ENCODE measurements at places on chromosomes 13 and 19. TPM values are rescaled to one million over a fixed set of nuclear protein-coding genes. Genes with fewer than 3 reads are reported as not detected.
A peak's percentile ranks its signal among the peaks of the same experiment; 100 is the strongest.

KLF1 gene
- 3.5 TPM for total RNA-seq

S1PR4 gene
- total RNA-seq = 0.58 TPM

BORCS8 gene
- total RNA-seq = 32.9 TPM

SLC8A2 gene
- total RNA-seq = not detected

ERICH4 gene
- not detected for total RNA-seq

CCDC97 gene
- 16.3 TPM for total RNA-seq

ZNF69 gene
- total RNA-seq = 8.3 TPM

ZNF229 gene
- 22.4 TPM for total RNA-seq

CYP2A13 gene
- not detected for total RNA-seq

PEX11G gene
- 4.7 TPM for total RNA-seq

MBD3L3 gene
- not detected for total RNA-seq

EBI3 gene
- 3.3 TPM for total RNA-seq

DNA sequence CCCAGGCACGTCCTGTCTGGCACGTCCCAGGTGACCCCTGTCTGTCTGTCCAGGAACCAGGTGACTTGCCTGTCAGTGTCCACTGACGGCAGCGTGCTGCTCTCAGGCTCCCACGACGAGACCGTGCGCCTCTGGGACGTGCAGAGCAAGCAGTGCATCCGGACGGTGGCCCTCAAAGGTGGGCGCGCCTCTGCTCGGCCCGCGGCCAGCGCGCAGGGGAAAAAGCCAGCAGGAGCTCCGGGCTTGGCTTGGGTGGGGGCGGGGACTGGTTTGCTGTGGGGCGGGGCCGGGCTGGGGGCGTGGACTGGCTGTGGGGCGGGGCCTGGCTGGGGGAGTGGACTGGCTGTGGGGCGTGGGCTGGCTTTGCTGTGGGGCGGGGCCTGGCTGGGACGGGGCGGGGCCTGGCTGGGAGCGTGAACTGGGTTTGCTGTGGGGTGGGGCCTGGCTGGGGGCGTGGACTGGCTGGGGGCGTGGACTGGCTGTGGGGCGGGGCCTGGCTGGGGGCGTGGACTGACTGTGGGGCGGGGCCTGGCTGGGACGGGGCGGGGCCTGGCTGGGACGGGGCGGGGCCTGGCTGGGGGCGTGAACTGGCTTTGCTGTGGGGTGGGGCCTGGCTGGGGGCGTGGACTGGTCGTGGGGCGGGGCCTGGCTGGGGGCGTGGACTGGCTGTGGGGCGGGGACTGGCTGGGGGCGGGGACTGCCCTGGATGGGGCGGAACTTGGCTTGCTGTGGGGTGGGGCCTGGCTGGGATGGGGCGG lies 7.2 kb downstream of the WDR18 start:
- DNase-seq = no peak

- no peak for DNase-seq
These were observed 17.4 kb upstream of the SDHAF1 start for GRCh38 chr19:35977446-35978222.

DNA sequence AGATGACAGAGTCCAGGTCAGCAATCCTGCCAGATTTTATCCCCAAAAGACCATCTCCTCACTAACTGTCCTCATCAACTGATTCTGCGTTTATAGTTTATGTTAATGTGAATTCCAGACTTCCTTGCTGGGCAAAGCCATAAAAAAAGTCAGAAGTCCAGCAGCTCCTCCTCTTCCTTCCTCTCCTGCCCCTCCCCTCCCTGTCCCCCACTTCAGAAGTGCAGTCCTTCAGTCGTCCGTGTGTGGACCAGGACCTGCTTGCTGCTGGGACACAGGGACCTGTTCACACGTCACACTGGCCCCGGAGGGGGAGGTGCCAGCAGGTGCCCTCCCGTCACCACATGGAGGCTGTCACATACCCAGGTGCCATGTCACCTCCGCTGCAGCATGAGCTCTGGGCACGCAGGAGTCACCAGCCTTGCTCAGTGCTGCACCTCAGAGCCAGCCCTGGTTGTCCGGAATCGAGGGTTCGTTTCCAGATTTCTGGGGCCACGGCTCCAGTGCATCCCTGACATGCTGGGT lies 4.0 kb upstream of the MCF2L start:
- DNase-seq = no peak

DNA sequence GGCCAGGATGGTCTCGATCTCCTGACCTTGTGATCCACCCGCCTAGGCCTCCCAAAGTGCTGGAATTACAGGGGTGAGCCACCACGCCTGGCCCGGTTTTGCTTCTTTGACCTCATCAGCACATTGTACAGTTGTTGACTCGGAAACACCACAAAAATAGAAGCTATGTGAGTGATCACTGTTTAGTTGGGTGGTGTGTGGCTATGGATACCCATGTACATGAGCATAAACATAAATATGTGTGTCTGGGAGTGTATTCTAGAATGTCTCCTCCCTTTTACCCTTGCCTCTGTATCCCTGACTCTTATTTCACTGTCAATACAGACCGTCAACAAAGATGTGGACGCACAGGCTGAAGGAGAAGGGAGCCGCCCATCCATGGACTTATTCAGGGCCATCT lies 14.4 kb upstream of the WDR88 start:
- DNase-seq = no peak

GRCh38 chr13:55069746-55070145 lies 2041.1 kb downstream of the OLFM4 start:
- no peak for DNase-seq

DNA sequence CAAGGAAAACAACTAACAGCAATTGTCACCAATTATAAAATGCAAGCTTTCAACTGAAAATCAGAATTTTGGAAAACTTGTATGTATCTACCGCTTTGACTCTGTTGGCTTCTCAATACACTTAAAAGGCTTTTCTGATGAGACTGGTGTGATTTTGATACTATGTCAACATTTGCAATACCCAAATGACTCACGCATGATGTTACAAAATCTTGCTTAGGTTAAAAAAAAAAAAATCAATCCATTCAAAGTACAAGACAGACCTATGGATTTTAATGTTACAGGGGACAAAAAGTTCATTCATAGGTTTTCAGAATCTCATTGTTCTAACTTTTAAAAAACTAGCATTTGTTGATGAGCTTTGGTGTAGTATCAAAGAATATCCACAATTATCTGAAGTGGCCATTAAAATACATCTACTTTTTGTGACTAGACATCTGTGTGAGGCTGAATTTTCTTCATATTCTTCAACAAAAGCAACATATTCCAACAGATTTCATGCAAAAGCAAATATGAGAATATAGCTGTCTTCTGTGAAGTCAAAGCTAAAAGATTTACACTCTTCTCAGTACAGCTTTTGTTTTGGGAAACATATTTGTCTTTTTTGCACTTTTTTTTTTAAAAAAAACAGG lies 10.7 kb downstream of the ELF1 start:
- DNase-seq = no peak

GRCh38 chr13:100594731-100595130 lies 6.1 kb upstream of the GGACT start:
- DNase-seq = no peak

- no peak for DNase-seq
These were observed 75.3 kb upstream of the UQCRFS1 start for GRCh38 chr19:29288256-29288655.

GRCh38 chr13:100439247-100439970 lies 149.2 kb downstream of the GGACT start:
- no peak for DNase-seq

- no peak for DNase-seq
These were observed 1.8 kb upstream of the CYP4F11 start for GRCh38 chr19:15936173-15936572.

DNA sequence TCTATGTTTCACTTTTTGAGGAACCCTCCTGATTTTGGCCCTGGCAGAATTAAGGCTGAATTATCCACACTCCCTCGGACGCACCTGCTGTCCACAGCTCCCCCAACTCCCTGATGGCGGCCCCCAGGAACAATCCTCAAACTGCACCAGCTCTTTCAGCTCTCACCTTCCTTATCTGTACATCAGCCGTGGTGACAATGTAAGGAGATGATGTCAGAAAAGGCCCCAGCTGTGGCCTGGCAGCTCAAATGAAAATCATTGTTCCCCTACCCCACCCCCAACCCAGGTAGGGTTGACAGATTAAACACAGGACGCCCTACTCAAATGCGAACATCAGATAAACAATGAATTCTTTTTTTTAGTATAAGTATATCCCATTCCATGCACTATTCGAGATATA lies 35.0 kb upstream of the KLF2 start:
- DNase-seq = no peak

DNA sequence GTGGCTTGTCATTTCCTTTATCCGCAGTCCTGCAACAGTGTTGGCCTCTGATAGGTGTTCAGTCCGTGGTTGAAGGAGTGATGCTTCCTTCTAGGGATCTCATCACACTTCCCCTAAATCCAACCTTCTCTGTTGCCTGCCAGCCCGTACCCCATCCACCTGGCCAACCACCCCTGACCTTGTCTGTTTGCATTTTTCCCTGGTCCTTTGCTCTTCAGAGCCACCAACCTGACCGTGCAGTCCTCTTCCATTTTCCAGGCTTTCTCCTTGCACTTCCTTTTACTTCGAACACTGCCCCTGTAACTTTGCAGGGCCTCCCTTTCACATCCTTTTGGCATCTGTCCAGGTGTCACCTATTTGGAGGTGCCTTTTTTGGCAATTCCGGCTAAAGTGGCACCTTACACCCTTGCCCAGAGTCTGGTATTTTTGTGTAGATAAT lies 696 bp downstream of the ZNF460 start:
- peak; percentile 47 for DNase-seq

GRCh38 chr13:38301236-38301635 lies 48.4 kb upstream of the UFM1 start:
- DNase-seq = no peak

DNA sequence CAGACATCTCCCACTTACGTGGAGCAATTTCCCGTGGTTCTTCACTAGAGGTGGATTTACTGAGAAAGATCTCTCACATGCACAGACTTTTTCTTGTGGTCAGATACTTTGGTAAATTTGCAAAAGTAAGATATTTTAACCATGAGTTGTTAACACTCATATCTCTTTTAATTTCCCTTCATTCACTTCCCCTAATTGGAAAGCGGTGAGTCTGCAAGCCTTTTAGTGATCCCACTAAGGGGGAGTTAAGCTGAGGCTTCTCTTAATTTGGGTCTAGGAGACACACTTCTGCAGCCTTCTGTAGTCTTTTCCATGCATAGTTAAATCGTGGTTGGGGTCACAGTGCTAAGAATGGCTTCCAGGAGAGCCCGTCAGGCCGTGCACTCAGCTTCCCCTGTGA lies 30.7 kb upstream of the SERPINE3 start:
- no peak for DNase-seq

GRCh38 chr19:54418030-54418929 lies 3.0 kb downstream of the TTYH1 start:
- no peak for DNase-seq

DNA sequence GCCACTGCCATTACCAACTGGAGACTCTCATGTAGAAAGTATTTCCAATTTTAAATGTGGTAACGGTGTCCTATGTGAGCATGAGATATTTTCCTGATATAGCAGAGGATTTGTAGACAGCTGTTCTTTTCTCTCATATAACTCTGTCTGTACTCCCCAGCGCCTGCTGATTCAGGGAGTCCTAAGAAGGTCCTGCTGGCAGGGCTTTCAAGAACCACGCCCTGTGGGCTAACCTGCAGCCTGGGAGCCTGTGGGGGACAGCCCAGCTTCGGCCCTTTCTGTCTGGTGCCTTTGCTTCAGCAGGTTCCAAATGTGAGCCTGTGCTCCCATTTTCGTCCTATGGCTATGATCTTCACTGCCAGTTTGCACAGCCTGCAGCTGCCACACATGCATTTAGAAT lies 316.8 kb downstream of the ATP8A2 start:
- DNase-seq = no peak

DNA sequence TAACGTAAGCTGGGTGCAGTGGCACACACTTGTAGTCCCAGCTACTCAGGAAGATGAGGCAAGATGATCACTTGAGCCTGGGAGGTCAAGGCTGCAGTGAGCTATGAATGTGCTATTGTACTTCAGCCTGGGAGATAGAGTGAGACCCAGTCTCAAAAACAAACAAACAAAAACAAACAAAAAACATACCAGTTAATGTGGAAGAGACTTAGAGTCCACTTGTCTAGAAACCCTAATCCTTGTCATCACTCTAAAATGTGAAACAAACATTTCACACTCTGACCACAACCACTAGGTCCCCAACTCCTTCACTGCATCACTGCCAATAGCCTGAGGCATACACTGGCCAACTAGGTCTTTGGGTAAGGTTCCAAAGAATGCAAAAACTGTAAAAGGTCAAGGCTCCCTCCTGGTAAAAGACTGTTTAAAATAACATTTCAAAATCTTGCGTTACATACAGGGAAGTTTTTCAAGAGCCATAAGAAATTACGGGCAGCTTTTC lies 28.6 kb upstream of the CYP2B6 start:
- DNase-seq = peak; percentile 97

GRCh38 chr19:28505933-28506332 lies 707.0 kb downstream of the UQCRFS1 start:
- no peak for DNase-seq

GRCh38 chr13:75482820-75483079 lies 781 bp upstream of the TBC1D4 start:
- no peak for DNase-seq

DNA sequence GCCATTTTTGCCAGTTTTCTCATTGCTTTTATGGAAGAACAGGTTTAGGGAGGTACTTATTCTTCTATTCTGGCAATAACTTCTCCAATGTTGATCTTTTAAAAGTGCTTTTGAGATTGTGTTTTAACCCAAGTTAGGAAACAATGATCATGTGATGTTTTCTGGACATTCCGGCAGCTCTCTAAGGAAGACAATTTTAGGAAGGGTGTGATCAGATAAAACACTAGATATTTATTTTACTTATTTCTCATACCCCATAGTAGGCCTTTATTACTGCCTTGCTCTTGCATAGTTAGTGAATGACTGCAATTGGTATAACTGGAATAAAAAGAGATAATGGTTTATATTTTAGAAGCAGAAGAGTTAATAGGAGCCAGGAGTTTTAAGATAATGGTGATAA lies 68.4 kb upstream of the SPATA13 start:
- no peak for DNase-seq

- no peak for DNase-seq
These were observed 68.9 kb downstream of the SHISA2 start for GRCh38 chr13:25982907-25983306.

- DNase-seq = no peak
These were observed 2189.8 kb upstream of the PCDH20 start for GRCh38 chr13:63605403-63605802.

GRCh38 chr19:18637673-18638630 lies 1.1 kb downstream of the KLHL26 start:
- peak; percentile 63 for DNase-seq

GRCh38 chr13:32425158-32425557 lies 2.8 kb downstream of the N4BP2L1 start:
- no peak for DNase-seq

GRCh38 chr19:17748884-17749638 lies 2.2 kb upstream of the FCHO1 start:
- no peak for DNase-seq

Data from Caki2 (cell line).